NCI-H1436 treated with DMSO at 0.1 percent for 48 hours (cell line): ENCODE measurements at places on chromosomes 7 and 10.

- DNase-seq, result no peak
These were observed 9.0 kb upstream of the ADCYAP1R1 start for GRCh38 chr7:31043051-31043471.

DNA sequence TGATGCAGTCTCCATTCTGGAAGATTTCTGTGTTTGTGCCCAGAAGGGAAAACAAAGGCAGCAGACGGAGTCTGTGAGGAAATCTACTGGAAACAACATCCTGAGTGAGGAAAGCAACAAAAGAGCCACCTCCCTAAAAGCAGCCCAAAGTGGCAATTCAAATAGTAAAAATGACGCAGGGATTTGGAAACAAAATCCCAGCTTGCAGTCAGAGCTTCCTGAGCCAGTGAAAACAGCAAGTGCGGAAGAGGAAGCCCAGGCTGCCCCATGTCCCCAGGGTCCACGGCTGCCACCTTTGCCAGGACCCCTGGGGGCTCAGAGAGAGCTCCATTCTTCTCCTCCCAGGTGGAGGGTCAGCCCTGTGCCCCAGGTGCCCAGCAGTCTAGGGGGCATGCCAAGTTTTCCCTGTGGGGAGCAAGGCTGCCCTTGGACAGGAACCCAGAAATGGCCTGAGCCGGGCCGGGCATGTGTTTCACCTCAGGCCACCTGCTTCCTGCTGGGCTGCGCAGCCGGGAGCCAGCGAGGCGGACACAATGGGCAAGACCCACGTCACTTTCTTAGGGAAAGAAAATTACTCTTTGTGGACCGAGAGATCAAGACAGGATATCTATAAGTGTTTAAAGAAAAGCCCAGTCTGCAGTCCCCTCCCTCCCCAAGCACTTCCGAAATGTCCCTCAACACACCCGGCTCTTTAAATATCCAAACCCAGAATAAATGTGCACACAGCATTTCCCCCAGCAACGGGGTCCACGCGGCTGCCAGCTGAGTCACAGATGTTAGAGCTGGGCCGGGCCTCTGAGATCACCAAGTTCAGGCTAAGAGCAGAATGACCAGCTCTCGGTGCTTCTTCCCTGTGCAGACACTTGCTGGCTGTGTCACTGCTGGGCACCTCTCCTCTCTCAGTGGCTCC is 231.1 kb downstream of the ARHGAP12 start:
- no peak for DNase-seq

- DNase-seq, result no peak
These were observed 130.2 kb downstream of the VIPR2 start for GRCh38 chr7:159014297-159015062.

DNA sequence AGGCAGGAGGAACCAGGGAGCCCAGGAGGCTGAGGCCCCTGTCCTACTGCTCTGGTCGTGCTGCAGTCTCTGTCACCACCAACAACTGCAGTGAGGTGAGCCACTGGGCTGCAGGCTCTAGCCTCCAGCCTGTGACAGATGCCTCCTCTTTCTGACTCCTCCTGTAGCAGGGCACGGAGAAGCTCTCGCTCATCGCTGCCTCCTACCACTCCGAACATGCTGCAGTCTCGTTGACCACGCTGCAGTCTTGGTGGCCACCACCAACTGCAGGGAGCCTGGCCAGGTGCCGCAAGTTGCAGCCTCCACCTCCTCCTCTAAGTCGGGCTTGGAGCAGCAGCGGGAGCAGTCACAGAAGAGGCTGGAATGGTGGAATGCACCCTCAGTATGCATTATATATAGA is 22.1 kb upstream of the VOPP1 start:
- DNase-seq, result no peak

DNA sequence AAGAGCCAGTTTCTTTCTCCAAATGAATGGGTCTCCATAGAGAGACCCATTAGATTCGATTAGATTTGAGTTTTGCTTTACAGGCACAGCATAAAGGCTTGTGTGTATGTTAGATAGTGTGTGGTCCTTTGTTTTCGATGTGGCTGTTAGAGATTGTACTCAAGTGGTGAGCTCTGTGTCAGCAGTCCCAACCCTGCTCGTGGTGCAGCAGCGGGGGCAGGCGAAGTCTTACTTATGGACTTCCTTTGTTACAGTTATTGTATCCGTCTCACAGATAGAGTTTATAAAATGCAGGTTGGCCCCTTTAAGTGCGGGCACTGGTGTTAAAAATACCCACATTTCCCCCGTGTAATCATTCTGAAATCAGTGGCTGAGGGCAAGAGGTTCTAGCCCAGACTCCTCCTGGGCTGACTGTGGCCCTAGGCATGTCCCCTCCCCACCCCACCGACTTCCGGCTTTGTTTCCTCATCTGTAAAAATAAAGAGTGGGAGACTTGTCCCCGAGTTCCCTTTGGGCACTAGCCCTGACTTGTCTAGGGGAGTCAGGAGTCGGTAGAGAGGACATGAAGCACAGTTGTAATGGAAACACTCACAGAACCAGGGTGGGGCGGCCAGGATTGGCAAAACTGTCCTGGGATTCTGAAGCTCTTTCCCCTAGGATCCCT is 28.6 kb downstream of the MTURN start:
- peak; percentile 82 for DNase-seq

DNA sequence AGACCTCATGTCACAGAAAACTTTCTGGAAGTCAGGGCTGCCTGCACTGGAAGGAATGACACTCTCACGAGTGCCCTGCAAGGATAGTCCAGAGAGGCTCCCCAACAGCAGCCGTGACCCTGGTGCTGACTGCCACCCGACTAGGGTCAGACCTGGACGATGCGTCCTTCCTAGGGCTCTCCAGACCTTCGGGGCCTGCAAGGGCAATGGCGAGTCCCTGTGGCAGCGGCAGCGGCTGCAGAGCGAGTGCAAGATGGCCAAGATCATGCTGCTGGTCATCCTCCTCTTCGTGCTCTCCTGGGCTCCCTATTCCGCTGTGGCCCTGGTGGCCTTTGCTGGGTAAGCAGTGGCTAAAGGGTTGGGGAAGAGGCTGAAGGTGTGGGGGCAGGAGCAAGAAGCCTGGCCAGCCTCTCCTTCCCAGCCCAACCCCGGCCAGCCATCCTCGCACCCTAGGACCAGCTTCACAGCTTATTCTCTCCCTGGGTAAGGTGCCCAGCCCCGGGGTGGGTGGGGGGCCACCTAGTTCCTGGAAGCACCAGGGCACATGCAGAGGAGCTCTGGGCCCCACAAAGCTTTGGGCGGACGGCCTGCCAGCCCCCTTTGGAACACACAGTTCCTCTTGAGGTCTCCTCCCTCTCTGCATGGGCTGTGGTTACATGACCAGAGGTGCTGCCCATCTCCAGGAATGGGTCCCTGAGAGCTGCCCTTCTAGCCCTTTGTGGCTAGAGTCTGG is 5.5 kb downstream of the OPN4 start:
- no peak for DNase-seq
